ENCODE measurements at places on chromosomes 2 and 18. TPM values are rescaled to one million over a fixed set of nuclear protein-coding genes. Genes with fewer than 3 reads are reported as not detected.

DNA sequence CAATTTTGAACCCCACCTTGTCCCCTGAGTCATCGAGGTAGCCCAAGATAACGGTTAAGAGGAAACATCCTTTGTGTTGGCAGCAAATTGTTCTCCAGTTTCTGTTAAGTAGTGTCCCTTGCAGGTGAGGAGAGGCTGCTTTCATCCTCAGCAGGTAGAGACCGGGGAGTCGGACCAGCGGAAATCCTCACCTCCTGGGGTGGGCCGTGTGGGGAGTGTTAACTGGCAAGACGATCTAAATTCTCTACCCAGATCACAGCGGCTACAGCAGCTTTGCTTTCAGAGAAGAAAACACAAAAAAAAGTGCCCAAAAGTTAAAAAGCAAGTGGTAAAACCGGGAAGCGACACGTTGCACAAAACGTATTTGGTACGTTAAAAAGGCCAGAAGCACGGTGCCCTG, 63.2 kb downstream of the ADI1 start:
- peaks cover 18% of the 10 kb centered on the region for H3K4me1 ChIP-seq
- no peak for DNase-seq
- H3K4me3 ChIP-seq: no peak overlapping the region
- H3K36me3 ChIP-seq: peaks cover 31% of the 10 kb centered on the region

- H3K4me1 ChIP-seq: no peaks in the 10 kb centered on the region
- H3K27me3 ChIP-seq: peaks cover 2% of the 10 kb centered on the region
- DNase-seq: no peak
These were observed 317.6 kb downstream of the AFF3 start for GRCh38 chr2:99824758-99825157.

DNA sequence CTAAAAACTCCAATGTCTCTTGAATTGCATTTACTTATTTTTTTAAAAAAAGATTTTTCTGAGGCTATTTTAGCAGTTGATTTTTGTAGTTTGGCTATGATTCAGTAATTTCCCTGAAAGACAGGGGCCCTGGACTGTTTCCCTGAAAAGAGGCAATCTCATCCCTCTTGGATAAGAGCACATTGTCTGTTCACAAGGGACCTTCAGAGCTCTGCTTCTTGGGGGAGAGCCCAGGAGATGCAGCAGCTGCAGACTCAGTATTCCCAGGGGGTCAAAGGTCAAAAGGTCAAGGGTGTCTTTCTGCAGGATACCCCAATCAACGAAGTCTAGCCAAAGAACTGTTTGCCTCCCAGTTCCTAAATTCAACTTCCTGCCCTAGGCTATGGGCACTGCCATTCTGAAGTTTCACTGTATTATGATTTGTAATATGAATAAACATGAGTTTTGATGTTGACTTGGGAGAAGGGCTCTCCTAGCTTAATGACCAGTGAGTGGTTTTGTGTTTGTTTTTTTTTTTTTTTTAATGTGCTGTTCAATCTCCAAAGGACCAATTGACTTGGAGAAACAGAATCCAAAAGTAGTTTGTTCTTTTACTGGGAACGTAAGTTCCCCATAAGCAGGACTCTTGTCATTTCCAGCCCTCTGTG, 157.0 kb upstream of the SERPINE2 start:
- DNase-seq: no peak
- no peaks in the 10 kb centered on the region for H3K36me3 ChIP-seq
- no peaks in the 10 kb centered on the region for H3K27me3 ChIP-seq
- no peaks in the 10 kb centered on the region for H3K4me1 ChIP-seq
- H3K4me3 ChIP-seq: no peak overlapping the region

- no peak overlapping the region for H3K4me3 ChIP-seq
- no peaks in the 10 kb centered on the region for H3K4me1 ChIP-seq
- H3K27ac ChIP-seq: no peak overlapping the region
- H3K27me3 ChIP-seq: no peaks in the 10 kb centered on the region
- DNase-seq: peak; percentile 40
These were observed 74.7 kb upstream of the KCNJ3 start for GRCh38 chr2:154623819-154624218.

DNA sequence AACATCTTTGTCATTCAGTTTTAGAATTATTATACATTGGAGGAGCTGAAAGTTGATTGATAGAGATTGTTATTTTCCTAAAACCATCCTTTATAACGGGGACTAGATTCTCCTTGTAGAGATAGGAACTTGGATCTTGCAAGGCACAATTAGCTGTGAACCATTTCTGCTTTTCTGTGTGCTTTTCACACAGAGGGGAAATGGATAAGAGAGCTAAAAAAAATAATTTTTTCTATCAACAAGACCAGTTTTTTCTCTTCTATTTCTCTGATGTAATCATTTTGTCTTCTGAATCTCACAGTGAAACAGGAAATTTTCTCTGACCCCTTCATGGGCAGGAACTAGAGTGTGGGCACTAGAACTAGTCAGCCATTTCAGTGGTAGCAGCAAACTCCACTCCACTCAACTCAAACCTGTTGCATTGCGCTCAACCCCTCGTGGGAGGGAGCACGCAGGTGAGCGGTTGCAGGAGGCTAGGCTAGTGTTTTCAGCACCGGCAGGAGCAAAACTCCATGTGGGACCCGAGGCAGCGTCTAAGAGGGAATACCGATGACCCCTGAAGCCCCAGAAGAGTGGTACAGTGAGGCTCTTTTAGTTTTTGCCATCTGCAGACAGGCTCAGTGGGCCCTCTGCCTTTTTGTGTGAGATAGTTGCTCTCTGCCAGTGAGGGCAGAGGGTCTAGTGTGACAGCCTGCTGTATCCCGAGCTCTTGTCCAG, 24.0 kb upstream of the SLC39A10 start:
- H3K36me3 ChIP-seq: no peaks in the 10 kb centered on the region
- no peaks in the 10 kb centered on the region for H3K4me1 ChIP-seq
- H3K27me3 ChIP-seq: no peaks in the 10 kb centered on the region
- H3K27ac ChIP-seq: no peak overlapping the region

DNA sequence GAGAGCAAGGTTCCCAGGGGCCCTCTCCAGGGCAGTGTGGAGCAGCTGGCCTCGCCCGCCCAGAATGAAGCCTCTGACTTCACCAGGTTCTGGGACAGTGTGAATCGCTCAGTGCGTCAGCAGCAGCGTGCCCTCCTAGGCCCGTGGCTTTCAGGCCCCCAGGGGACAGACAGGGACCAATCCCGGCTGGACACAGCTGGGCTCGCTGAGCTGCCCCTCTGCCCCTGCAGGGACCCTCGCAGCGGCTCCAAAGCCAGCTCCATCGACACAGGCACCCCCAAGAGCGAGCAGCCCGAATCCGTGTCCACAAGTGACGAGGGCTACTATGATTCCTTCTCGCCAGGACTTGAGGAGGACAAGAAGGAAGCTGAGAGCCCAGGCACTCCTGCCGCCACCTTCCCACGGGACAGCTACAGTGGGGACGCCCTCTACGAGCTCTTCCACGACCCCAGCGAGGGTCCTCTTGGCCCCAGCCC, 7.6 kb downstream of the AMER3 start:
- H3K4me1 ChIP-seq: no peaks in the 10 kb centered on the region
- no peaks in the 10 kb centered on the region for H3K36me3 ChIP-seq
- no peak overlapping the region for H3K27ac ChIP-seq

- no peak overlapping the region for H3K4me3 ChIP-seq
- no peaks in the 10 kb centered on the region for H3K36me3 ChIP-seq
- H3K27me3 ChIP-seq: peaks cover 1% of the 10 kb centered on the region
These were observed 29.9 kb upstream of the IMPA2 start for GRCh38 chr18:11951390-11951851.

DNA sequence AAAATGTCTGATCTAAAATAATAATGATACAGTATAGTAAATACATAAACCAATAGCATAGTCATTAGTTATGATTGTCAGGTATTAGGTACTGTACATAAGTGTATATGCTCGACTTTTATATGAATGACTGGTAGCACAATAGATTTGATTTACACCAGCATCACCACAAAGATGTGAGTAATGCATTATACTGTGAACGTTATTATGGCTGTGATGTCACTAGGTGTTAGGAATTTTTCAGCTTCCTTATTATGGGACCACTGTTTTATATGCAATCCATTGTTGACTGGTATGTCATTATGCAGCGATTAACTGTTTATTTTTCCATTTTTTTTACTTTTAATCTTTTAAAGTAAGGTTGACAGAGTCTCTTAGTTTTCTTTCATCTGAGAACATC, 23.7 kb downstream of the ATP9B start:
- H3K4me3 ChIP-seq: no peak overlapping the region
- peaks cover 1% of the 10 kb centered on the region for H3K27me3 ChIP-seq
- peaks cover 35% of the 10 kb centered on the region for H3K4me1 ChIP-seq
- H3K27ac ChIP-seq: no peak overlapping the region

DNA sequence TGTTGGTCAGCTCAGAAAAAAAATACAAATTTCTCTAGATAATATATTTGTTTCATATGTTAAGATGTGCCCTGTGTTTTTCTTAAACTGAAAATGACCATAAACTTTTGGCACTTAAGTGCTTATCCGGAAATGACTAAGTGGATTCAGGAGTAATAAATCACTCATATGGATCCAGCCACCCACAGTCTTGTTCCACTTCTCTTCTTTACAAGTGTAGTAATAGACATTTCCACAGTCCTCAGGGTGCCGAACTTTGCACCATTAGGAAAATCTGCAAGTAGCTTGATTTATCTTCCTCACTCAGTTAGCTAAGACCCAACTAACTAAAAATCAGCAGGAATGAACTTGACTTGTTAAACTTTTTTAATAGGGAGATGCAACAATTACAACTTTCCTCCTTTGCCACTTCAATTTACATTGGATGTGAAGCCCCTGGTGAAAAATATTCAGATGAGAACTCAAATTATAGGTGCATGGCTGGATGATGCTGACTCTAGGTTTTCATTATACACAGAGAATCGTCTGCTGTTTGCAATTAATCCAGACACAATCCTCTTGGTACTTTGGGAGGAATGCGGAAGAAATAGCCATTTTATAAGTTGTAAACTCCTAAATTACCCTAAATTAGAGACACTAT, 322.5 kb downstream of the ARHGAP15 start:
- H3K4me3 ChIP-seq: no peak overlapping the region
- no peaks in the 10 kb centered on the region for H3K27me3 ChIP-seq
- H3K36me3 ChIP-seq: no peaks in the 10 kb centered on the region
- no peak overlapping the region for H3K27ac ChIP-seq
- H3K4me1 ChIP-seq: no peaks in the 10 kb centered on the region

DNA sequence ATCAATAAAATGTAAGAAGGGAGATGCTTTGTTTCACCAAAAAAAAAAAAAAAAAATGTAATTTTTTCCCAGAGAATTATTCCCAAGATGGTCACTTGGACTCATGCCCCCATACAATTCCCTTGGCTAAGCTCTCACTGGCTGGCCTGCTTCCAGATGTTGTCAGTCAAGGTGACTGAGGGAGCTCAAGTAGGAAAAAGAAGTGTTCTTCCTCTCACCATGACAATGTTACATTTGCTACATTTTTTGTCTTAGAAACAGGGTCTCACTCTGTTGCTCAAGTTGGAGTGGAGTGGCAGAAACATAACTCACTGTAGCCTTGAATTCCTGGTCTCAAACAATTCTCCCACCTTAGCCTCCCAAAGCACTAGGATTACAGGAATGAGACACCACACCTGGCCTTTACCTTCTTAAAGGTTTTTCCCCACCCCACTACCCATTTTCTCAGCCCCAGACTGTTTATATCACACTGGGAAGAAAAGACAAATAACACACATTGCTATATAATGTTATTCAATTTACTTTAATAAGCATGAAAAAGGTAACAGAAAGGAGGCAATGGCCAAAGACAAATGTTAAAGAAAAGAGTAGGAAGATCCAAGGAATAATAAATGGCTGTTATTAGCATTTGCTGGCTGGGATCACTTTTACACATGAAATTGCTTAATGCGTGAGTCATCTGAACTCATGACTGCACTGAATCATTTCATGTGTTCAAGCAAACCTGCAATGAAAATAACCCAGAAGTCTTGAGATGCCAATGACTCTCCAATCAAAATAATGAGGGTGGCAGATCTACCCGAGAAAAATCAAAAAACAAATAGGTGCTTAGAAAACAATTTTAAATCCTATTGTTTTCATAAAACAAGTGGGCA, 45.2 kb downstream of the ACVR1 start:
- DNase-seq: no peak
- H3K36me3 ChIP-seq: peaks cover 6% of the 10 kb centered on the region

GRCh38 chr2:128562471-128563347, 244.0 kb upstream of the HS6ST1 start:
- no peaks in the 10 kb centered on the region for H3K36me3 ChIP-seq
- no peaks in the 10 kb centered on the region for H3K4me1 ChIP-seq
- no peak overlapping the region for H3K4me3 ChIP-seq

- no peaks in the 10 kb centered on the region for H3K27me3 ChIP-seq
- no peak overlapping the region for H3K4me3 ChIP-seq
- H3K4me1 ChIP-seq: no peaks in the 10 kb centered on the region
- no peak overlapping the region for H3K27ac ChIP-seq
- DNase-seq: no peak
- H3K36me3 ChIP-seq: no peaks in the 10 kb centered on the region
These were observed 139.5 kb upstream of the LRATD1 start for GRCh38 chr2:14492920-14493503.

DNA sequence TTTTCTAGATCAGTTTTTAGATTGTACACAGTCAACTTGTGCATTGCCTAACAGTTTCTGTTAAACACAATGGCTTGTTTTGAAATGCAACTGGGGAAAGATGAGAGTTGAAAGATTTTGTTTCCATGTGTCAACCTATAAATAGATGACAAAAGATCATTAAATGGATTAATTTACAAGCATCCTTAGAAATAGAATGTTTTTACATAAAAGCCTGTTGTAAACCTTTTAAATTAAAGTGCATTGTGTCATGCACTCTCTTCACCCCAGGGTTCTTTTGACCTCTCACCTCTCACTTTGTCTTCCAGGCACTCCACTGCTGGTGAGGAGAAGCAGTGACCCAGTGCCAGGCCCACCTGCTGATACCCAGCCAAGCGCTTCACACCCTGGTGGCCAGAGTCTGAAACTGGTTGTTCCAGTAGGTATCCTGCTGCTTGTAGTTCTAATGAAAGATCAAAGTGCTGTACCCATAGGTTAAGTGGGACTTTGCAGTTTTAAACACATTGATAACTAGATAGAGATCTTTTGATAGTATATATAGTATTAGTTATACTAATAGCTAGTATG, 502.1 kb downstream of the PARD3B start:
- no peaks in the 10 kb centered on the region for H3K27me3 ChIP-seq
- H3K4me3 ChIP-seq: no peak overlapping the region
- H3K36me3 ChIP-seq: peaks cover 7% of the 10 kb centered on the region
- H3K4me1 ChIP-seq: no peaks in the 10 kb centered on the region
- no peak overlapping the region for H3K27ac ChIP-seq

RNF181 gene
- 155 TPM for total RNA-seq

PROC gene
- not detected for total RNA-seq

MOB4 gene
- 31.0 TPM for total RNA-seq

ADAM23 gene
- 12.0 TPM for total RNA-seq

Data from endothelial cell (in vitro differentiated cells).